NCI-H510A treated with DMSO at 0.1 percent for 48 hours (cell line): ENCODE measurements at places on chromosomes 1 and 21.

- peak; percentile 42 for DNase-seq
Measured at GRCh38 chr1:198936371-198937083, 297.7 kb downstream of the PTPRC start.

- DNase-seq, result peak; percentile 26
Measured at GRCh38 chr21:39444421-39445180, 977 bp downstream of the LCA5L start.

DNA sequence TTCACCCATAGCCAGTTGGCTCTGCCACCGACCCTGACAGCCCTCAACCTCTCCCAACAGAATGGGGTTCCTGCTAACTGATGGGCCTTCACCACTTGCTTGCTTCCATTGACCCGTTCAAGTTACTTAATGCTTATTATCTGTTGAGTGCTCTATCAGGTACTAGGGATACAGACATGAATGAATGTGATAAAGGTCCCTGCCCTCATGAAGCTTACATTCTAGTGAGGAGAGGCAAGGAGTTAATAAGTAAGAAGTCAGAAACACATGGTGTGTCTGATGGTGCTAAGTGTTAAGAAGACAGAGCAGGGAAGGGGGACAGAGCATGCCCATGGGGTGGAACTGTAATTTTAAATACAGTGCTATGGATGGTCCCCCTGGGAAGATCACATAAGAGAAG lies 107.5 kb upstream of the JUN start:
- no peak for DNase-seq

DNA sequence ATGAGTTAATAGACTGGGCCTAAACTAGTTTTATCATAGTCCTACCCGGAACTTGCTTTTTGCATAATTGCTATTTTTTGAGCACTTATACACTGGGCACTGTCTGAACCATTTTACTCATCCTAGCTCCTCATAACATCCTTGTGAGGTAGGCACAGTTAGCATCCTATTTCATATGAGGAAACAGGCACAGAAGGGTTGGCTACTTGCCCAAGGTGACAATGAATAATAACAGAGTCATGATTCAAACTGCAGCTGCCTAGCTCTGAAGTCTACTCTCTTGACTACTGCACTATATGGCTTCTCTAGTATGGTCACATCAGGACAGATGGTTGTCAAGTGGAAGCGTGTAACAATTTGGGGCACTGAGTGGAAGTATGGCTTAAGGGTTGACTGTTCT lies 18.2 kb upstream of the RC3H1 start:
- DNase-seq, result peak; percentile 54

DNA sequence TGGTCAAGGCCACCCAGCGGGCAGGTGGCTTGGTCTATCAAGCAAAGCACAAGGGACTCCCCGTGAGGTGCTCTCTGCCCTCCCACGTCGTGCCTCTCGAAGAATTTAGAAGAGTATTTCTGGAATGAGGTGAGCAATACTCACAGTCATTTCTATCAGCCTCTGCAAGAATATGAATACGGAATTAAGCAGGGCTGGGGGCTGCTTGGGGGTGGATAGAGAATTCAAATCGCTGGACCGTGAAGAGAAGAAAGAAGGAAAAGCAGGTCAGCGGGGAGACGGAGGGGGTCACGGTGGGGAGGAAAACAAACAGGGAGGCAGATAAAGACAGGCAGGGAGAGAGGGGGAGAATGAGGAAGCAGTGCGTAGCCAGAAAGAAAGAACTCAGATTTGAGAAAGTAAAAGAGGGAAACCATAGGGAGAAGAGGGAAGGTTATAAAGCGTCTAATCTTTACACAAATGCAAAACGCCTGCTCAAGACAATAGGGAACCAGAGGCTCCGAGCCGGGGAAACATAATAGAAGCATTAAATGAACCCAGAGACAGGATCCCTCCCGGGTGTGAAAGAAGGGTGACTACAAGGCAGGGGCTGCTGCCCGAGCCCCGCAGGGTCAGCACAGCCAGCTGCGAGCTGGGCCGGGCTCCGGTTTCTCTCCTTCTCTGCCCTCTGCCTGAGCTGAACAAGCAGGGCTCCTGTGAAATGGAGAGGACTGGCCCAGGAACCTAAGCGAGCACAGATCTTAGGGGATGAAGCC lies 2.1 kb upstream of the EDN2 start:
- DNase-seq, result no peak

GRCh38 chr1:204207136-204207616 lies 6.6 kb downstream of the GOLT1A start:
- peak; percentile 46 for DNase-seq

GRCh38 chr1:3235496-3235895 lies 166.5 kb downstream of the PRDM16 start:
- DNase-seq, result no peak

DNA sequence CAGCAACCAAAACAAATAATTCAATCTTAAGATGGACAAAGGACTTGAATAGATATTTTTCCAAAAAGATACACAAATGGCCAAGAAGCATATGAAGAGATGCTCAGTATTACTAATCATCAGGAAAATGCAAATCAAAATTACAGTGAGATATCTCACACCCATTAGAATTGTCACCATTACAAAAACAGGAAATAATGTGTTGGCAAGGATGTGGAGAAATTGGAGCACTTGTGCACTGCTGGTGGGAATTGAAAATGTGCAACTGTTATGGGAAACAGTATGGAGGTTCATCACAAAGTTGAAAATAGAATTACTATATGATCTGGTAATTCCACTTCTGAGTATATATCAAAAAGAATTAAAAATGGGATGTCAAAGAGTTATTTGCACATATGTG lies 83.2 kb downstream of the SH3GLB1 start:
- no peak for DNase-seq

- DNase-seq, result no peak
Measured at GRCh38 chr21:41918561-41919358, 35.1 kb downstream of the C2CD2 start.

GRCh38 chr1:67586596-67586995 lies 98.4 kb upstream of the GADD45A start:
- DNase-seq, result no peak

- DNase-seq, result no peak
Measured at GRCh38 chr1:185046668-185047067, 1.3 kb downstream of the RNF2 start.

DNA sequence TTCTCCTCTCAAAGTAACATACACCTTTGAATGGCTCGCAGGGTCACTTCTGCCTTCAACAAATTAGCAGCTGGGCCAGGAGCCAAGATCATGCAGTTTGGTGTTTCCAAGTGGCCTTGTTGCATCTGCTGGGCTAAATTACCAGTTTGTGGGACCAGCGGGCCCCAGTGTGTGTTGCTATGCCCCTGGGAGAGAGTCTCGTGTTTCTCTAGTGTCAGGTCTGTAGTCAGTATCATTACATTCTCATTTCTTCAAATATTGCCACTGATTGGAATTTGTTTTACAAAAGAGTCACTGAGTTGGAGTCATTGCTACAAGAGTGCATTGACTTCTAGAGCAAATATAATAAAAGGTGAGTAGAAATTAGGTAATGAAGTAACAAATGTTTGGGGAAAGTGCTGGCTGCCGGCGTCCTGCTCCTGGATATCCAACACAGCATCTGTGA lies 35.5 kb downstream of the RHOU start:
- DNase-seq, result peak; percentile 8

GRCh38 chr1:98546319-98546718 lies 115.2 kb upstream of the SNX7 start:
- no peak for DNase-seq

DNA sequence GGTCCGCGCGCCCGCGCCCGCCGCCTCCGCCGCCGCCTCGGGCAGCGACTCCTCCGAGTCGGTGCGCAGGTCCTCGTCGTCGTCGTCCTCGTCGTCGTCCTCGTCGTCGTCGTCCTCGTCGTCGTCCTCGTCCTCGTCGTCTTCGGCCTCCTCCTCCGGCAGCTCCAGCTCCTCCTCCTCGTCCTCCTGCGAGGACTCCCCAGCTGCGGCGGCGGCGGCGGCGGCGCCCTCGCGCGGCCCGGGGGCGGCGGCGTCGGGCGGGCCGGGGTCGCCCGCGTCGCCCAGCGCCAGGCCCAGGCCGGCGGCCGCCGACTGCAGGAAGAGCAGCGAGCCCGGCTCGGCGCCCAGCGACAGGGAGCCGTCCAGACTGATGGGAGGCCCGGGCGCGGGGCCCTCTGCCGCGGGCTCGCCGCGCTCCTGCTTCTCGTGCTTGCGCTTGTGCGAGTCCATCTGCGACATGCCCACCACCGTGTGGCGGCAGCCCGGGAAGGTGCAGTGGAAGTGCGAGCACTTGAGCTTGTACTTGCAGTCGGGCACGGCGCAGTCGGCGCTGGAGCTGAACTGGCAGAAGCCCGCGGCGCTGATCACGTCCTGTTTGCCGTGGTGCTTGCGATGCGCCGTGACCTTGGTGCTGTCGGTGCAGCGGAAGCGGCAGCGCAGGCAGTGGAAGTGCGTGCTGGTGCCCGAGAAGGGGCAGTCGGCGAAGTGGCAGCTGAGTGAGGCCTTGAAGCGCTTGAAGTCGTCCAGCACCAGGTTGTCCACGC lies 157.3 kb downstream of the CASZ1 start:
- DNase-seq, result no peak

- DNase-seq, result no peak
Measured at GRCh38 chr1:206745301-206745700, 25.3 kb upstream of the IL19 start.

- no peak for DNase-seq
Measured at GRCh38 chr1:96365076-96365475, 356.5 kb upstream of the PTBP2 start.

DNA sequence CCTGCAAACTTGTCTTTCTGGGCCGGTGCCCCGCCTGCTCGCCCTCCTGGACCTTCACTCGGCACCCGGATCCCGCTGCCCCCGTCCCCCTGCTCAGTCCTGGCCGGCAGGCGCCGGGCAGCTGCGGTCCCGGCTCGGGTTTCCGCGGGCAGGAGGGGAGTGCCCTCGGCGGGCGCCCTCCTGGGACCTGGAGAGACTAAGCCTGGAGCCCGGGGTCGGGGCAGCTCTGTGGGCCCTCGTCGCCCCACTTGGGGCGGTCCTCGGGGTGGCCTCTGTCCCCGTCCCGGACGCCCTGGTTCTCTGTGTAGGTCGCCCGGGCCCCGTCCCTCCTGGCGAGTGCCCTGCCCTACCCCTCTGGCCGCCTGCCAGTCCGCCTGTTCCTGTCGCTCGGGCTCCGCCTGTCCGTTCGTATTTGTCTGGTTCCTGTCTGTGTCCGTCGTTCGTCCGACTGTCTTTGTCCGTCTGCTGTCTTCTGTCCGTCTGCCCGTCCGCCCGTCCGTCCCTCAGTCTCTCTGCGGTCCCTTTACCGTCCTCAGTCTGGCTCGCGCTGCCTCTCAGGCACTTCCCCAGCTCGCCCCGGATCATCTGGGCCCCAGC lies 490 bp downstream of the SERINC2 start:
- peak; percentile 37 for DNase-seq

- DNase-seq, result peak; percentile 92
Measured at GRCh38 chr1:94025383-94026340, 95.3 kb downstream of the ABCA4 start.

GRCh38 chr1:188269956-188270355 lies 1441.2 kb downstream of the PLA2G4A start:
- DNase-seq, result no peak

- DNase-seq, result no peak
Measured at GRCh38 chr1:71498542-71498941, 417.7 kb upstream of the ZRANB2 start.

DNA sequence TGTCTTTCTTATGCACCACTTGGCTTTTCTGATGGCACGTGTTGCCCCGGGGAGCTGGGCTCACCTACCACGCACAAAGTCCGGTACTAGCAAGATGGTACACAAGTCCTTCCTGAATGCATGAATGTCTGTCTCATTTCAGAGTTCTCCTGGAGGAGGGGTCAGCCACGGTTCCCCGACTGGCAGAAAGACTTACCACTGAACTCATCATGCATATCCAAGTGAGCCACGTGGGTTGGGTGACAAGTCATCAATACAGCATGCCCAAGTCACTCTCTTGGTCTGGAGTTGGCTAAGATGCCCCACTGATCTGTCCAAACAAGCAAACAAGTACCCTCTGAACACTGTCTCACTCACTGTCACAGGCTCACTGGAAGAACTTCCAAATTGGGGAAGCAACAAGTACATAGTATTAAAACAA lies 28.6 kb upstream of the MX1 start:
- DNase-seq, result no peak

- no peak for DNase-seq
Measured at GRCh38 chr1:110515891-110516290, 3.1 kb downstream of the KCNA10 start.

DNA sequence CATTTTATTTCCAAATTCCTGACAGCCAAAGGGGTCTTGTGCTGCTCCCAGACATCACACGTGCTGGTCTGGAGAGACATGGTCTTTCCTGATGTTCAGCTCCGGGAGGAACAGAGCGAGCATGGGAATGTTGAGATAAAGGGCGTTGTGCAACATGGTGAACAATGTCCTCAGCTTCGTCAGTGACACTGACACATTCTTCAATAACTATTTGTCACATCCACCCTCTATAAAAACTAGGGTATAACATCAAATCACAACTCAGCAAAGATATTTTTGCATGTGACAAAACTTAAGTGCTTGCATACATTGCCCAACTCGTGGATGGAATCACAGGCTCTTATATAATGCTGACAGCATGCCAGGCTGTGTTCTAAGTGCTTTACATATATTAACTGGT lies 42.4 kb upstream of the GRHL3 start:
- no peak for DNase-seq

- no peak for DNase-seq
Measured at GRCh38 chr1:156624814-156625435, 5.7 kb downstream of the HAPLN2 start.

DNA sequence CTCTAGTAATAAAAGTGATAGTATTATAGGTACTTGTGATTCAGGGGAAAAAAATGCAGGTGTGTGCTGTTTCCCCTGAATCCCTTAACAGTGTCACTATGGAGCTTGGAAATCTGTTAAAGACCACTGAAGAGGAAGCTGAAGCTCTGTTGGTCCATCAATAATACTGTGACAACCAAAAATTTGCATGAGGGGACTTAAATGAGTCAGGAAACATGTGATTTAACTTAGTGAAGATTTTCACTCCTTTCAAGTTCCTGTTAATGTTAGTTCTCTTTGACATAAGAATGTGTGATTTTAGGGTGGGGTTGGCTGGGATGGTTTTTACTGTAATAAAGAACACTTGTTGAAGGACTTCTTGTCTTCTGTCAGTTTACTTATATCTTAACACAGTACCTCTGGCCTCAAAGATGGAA lies 32.0 kb downstream of the VANGL2 start:
- no peak for DNase-seq

- DNase-seq, result no peak
Measured at GRCh38 chr21:18114810-18115209, 129.8 kb upstream of the CHODL start.
